ENCODE measurements at places on chromosomes 13 and 19.

DNA sequence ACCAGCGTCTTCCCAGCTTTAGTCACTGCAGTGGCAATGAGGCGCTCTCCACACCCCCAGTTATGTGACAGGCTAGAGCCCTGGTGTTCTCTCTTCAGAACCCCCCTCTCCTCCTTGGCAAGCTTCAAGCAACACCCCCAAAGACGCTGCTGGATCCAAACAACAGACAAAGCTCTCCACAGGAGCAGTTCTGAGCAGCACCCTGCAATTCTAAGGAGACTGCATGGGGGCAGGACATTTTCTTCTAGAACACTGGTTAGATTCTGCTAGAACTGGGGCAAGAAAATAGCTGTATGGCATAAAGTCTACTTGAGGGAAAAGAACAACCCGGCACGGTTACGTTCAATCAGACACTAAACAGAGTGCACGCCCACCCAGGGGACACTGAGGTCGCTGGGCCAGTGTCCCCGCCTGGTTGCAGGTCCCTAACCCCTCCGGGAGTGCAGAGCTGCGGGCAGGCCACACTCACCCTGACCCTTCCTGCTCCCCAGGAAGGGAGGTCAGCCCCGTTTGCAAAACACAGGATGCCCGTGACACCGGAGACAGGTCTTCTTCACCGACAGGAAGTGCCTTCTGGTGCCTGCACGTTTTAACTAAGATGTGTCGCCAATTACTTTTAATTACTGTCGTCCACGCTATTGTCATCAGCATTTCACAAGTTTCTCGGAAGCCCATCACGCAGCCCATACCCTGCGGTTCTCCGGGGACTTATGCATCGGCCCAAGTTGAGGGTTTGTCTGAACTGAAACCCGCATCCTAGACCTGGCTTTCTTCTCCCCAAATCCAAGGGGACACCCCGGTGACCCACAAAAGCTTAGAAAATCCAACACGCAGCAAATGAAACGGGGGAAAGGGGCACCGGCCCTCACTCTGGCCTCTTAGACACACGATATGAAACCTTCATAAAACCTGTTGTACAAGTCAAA, 943 bp downstream of the GJB6 start:
- no peak for DNase-seq

DNA sequence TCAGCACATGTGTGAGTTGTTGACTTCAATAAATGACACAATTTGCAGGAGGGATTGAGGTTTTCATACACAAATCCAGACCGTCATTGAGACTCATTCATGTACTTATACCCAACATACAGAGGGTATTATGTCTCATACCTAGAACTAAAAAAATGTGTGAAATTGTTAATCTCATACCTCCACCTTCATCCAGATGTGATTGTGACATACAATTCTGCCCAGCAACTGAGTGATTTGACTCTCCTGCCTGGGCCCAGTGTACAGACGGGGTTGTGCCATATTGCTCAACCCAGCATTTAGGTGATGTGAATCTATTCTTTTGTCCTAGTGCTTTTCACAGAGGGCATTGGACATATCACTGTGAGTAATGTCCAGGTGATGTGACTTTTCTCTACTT, 12.6 kb upstream of the ZNF681 start:
- DNase-seq = no peak

DNA sequence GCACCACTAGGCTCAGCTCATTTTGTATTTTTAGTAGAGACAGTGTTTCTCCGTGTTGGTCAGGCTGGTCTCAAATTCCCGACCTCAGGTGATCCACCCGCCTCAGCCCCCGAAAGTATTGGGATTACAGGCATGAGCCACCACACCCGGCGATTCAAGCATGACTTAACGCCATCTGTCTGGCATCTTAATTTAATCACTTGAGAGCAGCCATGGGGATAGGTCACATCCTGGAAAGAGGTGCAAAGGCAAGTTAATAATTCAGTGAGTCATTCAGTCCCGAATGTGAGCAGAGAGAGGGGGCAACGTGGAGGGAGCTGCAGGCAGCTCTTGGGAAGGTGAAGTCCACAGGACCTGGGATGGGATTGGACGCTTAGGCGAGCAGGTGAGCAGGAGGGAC, 31.7 kb upstream of the USP29 start:
- DNase-seq = no peak

DNA sequence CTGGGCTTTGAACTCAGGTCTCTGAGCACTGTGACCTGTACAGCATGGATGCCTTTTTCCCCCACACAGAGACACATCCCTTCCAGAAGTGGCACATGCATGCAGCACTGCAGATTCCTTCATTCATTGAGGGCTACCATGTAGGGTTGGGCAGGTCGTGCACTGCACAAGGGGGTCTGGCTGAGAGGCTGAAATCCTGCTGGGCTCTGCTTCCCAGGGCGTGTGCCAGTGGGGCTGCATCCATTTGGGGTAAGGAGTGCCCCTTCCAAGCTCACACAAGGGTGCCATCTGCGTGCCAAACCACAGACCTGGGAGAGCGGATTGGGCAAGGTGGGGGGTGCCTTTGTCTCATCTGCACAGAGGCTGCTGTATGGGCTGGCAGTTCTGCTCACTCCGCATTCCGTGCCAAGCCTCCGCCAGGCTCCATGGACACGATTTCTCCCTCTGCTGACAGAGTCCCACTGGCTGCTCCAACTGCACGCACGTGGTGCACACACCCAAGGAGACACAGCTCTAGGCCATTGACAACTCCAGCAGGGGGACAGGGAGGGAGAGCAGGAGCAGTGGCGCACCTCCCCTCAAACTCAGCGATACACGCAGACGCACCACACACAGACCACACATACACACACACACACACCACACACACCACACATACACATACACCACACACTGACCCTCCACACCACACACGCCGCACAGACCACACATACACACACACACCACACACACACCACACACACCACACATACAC, 4.5 kb upstream of the SHISA7 start:
- no peak for DNase-seq

- DNase-seq = no peak
Measured at GRCh38 chr19:6586056-6586455, 4.9 kb downstream of the CD70 start.

GRCh38 chr19:29260477-29261317, 47.7 kb upstream of the UQCRFS1 start:
- no peak for DNase-seq

DNA sequence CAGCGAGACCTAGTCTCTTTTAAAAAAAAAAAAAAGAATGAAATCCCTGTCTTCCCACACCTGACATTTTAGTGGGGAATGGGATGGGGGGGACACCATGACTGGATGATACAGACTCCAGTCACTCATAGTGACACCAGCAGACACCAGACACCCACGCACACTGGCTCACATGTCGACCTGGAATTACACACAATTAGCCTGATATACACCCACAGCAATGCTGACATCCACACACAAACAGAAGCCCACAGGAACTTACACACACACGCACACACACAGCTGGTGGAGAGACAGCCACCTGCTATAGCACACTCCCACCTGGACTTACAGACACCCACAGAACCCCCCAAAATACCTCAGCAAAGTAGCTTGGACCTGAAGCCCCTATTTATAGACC, 8.3 kb upstream of the NANOS3 start:
- no peak for DNase-seq

DNA sequence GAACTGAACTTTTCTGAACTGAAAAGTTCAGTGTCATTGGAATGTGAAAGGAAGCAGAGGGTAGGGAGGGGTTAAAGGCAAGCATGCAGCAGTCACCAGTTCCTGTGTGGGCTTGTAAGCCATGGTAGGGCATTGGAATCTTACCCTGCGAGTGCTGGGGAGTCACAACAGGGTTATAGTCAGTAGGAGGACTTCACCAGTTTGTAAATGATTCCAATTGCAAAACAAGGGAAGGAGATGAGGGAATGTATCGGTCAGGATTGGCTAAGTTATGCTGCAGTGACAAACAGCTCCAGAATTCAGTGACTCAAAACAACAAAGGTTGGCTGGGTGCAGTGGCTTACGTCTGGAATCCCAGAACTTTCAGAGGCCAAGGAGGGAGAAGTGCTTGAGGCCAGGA, 12.8 kb downstream of the LYPD3 start:
- no peak for DNase-seq

GRCh38 chr13:80235166-80235966, 105.6 kb downstream of the SPRY2 start:
- DNase-seq = no peak

GRCh38 chr13:21175656-21176214, 617 bp downstream of the SKA3 start:
- DNase-seq = no peak

DNA sequence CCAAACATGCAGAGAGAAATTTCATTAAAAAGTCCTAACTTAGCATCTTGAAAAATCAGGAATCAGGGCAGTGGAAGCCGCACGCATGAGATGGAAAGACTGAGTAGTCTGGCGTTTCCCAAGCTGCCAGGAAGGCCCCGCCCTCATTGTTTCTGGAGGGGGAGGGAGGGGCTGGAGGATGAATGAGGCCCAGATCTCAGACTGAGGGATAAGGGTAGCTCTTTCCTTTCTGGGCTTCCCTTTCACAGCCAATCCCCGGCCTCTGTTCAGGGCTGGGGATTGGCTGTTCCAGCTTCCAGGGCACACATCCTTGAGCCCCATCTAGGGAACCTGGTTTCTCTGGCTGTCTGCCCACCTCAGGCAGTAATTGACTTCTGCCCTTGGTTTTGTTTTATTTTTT, 7.3 kb downstream of the C19orf53 start:
- DNase-seq = no peak

DNA sequence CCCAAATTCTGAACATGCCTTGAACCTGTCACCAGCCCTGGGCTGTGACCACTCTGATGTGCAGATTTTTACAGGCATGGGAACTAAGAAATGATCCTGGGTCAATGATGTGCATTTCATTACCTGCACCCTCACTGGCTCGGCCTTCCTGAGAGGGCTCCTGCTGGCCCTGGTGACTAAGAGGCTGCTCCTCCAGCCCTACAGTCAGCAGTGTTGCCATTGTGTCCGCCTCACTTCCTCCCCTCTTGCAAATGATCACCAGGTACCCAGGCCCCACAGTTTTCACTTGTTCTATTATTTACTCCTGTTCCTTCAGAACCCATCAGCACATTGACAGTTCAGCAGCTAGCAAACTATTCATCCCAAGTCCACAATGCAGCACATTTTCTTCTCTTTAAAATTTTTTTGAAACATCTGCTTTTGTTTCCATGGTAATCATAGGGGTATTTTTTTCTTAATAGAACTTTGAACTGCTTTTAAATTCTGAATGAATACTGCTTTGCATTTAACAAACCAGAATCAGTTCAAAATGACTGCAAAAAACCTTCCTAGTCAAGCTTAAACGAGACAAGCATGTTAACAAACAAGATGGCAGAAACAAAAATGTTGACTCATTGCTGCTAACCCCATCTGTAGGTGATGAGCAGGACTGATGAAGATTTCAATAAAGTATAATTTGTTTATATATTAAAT, 29.3 kb downstream of the STARD13 start:
- DNase-seq = no peak

GRCh38 chr13:36131931-36132297, 732 bp upstream of the DCLK1 start:
- DNase-seq = no peak

DNA sequence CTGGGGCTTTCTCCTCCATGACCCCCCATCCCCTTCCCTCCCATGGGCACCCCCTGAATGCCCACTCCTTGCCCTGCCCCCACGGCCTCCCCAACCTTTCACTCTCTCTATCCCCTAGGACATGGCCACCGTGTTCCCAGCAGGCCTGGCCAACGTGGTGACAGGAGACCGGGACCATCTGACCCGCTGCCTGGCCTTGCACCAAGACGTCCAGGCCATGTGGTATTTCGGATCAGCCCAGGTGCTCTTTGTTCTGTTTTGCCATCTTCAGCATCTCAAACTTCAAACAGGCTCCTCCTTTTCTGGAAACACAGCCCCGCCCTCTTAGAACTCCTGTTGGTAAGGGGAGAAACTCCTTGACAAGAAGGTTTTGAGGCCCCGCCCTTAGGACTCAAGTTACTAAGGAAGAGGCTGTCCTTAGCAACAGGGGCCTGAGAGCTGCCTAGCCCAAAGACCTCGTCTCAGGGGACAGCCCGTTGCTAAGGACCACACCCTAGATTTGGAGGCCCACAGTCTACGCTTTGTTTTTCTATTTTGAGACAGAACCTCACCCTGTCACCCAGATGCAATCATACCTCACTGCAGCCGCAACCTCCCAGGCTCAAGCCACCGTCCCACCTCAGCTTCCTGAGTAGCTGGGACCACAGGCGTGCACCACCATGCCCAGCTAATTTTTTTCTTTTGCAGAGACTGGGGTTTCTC, 5.1 kb upstream of the FLT3LG start:
- DNase-seq = no peak

GRCh38 chr13:27920677-27921420, 1.0 kb downstream of the PDX1 start:
- no peak for DNase-seq

DNA sequence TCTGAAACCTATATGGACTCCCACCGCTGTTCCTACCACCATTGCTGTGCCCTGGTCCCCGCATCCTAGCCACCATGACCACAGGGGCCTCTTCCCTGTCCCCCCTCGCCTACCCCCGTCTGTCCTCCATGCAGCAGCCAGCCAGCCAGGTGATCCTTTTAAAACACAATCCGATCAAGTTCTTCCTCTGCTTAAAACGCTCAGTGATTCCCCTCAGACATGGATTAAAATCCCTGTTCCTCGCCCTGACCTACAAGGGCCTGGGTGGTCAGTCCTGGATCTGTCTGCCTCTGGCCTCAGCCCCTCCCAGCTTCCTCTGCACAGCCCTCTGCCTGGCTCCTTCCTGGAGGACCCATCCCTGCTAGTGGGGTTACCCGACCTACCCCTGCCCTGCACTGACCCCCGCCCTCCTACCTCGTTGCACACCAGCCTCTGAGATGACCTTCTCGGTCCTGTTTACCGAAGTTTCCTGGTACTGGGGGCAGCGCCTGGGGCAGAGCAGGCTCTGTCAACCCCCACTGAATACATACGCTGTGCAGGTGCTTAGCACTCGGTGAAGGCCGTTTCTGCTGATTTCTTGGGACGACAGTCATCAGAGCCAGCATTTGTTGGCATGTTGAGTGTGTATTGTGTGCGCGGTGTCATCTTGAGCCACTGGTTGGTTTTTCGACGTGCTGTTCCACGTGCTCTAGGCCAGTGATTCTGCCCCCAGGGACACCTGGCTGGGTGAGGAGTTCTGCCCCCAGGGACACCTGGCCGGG, 14.7 kb upstream of the LENG8 start:
- no peak for DNase-seq

- no peak for DNase-seq
Measured at GRCh38 chr13:31956980-31957644, 74.5 kb upstream of the FRY start.

GRCh38 chr19:40304306-40304705, 19.2 kb upstream of the AKT2 start:
- no peak for DNase-seq

DNA sequence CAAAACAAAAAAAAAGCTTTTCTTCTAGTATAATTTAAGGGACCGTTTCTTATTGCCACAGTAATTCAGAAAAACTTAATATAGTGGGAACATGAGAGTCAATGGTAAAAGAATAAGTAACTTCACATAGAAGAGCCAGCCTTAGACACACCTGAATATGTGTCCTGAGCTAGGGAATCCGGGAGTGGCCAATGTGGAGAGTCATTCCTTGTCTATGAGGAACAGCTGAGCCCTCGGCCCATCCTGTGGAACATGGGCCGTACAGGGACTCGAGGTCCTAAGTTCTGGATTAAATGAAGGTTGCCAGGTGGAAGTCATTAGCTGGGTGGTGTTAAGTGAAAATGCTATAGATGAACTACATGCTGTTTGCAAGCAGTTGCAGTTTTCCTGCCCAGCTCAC, 32.2 kb downstream of the EFNB2 start:
- DNase-seq = no peak

Data from stimulated activated CD8-positive, alpha-beta memory T cell treated with anti-CD3 and anti-CD28 coated beads, Interleukin-4, amount 100 ng/mL, for 4 hours (primary cell).